ENCODE measurements at places on chromosomes 12 and 14.

GRCh38 chr14:92564344-92565039 is 50.9 kb downstream of the RIN3 start:
- no peak for DNase-seq

DNA sequence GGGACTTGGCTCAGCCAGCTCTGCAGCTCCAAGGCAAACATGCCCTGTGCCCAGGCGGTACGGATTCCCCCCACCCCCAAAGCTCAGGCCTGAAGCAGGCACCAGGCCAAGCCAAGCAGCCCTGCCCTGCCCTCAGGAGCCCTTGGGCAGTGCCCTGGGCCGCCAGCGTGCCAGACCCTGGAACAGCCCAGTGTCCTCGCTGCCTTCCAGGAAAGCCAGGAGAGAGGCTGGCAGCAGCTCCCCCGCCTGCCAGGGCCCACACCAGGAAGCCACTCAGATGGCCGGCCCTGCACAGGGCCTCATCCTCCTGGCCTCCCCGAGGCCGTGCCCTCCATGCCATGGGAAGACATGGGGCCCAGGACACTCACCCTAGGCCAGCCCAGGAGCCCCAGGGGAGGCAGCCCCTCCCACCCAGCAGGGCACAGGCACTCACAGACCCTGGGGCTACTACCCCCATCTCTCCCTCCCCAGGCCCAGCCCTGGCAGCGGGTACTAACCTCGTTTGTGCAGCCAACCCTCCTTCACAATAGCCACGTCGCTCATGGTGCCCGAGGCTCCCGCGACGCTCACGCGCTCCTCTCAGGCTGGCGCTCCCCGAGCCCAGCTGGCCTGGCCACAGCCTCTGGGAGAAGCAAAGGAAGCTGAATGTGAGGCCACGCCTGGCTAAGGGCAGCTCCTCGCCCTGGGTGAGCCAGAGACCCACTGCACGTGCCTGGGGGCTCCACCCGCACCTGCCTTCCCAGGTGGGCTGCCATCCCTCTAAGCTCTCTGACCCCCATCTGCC is 3.3 kb downstream of the AKT1 start:
- DNase-seq: no peak

GRCh38 chr12:124910561-124911478 is 3.6 kb downstream of the UBC start:
- no peak for DNase-seq

DNA sequence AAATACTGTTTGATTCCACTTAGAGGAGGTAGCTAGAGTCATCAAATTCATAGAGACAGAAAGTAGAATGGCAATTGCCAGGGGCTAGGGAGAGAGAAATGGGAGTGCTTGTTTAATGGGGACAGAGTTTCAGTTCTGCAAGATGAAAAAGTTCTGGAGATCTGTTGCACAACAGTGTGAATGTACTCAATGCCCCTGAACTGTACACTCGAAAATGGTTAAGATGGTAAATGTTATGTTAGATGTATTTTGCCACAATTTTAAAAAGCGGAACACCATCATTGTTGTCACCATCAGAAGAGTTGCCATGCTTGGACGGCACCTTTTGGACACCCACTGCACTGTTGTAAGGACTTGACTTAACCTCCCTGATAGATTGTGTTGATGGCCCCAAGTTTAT is 106.9 kb downstream of the SCARB1 start:
- no peak for DNase-seq
